A549 treated with GW870086 at 1 μM for 4 hours (cell line): ENCODE measurements at places on chromosomes 4 and X. TPM values are rescaled to one million over a fixed set of nuclear protein-coding genes. Genes with fewer than 3 reads are reported as not detected.

F9 gene
- not detected in 5 replicates for total RNA-seq

SLC4A4 gene
- 0.91 to 1.7 TPM (median 1.2 TPM) in 5 replicates for total RNA-seq

GRIPAP1 gene
- 15.9 to 20.9 TPM (median 20.1 TPM) in 5 replicates for total RNA-seq

RTL3 gene
- total RNA-seq = 0.05 to 0.13 TPM (median 0.08 TPM) in 4 of 5 replicates, not detected in the other

HPGDS gene
- not detected in 5 replicates for total RNA-seq
